ENCODE measurements at places on chromosomes 16 and 17. TPM values are rescaled to one million over a fixed set of nuclear protein-coding genes. Genes with fewer than 3 reads are reported as not detected.

TNFRSF17 gene
- 2.0 TPM for total RNA-seq

CDH11 gene
- total RNA-seq = 313 TPM

EVPL gene
- not detected for total RNA-seq

AATK gene
- total RNA-seq = 8.2 TPM

MARVELD3 gene
- not detected for total RNA-seq

CASKIN1 gene
- total RNA-seq = 15.9 TPM

PRSS21 gene
- total RNA-seq = not detected

TMIGD1 gene
- not detected for total RNA-seq

TRIM47 gene
- 13.9 TPM for total RNA-seq

C16orf54 gene
- total RNA-seq = 0.41 TPM
